Naive B cell (primary cell): ENCODE measurements at places on chromosomes 2 and 18.

DNA sequence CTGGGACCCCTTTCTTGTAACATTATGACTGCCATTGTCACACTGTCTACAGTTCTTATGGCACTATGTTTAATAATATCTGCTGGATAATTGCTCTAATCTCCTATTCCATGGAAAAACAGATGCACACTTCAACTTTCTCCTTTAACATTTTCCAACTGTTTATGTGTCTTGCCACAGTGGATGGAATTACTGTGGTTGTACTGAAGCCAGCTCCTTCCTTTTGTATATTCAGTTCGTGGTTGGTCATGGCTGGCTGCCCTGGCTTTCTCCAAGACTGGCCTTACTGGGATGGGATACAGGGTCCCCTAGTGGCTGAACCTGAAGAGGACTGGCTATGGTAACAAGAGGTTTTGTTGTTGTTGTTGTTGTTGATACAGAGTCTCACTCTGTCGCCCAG lies 113.9 kb downstream of the SS18 start:
- DNase-seq, result no peak

GRCh38 chr2:190947711-190948251 lies 66.2 kb downstream of the STAT1 start:
- peak; percentile 45 for DNase-seq

DNA sequence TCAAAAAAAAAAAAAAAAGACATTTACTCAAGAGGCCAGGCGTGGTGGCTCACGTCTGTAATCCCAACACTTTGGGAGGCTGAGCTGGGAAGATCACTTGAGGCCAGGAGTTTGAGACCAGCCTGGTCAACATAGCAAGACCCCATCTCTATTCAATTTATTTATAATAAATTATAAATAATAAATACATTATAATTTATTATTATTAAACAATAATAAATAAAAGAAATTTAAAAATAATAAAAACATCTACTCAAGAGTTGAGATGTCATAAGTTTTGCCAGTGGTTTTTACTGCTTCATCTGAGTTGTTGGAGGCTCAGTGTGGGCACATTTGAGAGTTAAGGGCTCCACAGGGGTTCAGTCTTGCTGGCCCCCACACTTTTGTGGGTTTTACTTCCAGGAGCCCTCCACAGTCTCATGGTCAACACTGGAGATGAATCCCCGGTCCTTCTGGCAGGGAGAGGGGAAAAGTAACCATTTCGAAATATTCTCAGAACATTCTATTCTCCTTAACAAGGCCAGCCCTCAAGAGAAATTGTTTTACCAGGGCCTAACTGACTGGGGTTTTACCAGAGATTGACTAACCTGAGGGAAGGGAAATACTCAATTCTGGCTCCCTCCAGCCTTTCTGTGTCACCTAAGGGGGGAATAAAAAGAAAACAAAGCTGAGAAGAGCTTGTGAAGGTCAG lies 51.6 kb upstream of the NCOA1 start:
- no peak for DNase-seq

DNA sequence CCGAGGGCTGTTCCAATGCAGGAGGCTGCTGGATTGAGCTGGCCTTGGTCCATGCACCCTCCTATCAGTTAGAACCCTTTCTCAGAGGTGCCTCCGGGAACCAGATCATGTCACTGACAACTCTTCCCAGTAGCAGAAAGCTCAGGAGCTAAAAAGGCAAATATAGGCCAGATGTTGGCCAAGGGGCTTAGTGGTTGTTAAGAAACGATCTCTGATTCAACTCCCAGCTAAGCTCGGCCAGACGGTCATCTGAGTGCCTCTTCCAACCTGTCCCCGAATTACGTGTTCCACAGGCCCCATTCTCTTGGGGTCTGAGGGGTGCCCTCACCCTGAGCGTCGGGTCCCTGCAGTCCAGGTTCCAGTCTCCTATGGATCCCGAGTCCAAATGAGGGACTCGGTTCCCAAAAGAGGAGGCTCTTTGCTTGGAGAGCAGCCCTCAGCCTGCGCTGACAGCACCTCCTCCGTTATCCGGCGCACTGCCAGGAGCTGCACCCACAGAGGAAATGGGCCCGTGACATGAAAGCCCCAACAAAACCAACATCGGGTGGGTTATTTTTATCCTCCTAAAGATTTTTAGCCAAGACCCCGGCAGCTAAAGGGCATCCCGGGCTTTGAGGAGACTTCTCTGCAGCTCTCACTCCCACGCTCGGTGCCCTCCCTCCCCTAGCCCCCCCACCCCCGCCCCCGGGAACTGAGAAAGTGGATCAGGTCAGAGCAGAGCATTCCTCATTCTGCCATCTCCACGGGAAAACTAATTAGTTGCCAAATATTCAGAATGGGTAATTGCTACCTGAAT lies 106.6 kb upstream of the ID2 start:
- DNase-seq, result no peak

GRCh38 chr2:156196031-156196430 lies 136.5 kb downstream of the NR4A2 start:
- DNase-seq, result no peak

- DNase-seq, result no peak
These were observed 66.0 kb downstream of the ARL4C start for GRCh38 chr2:234430871-234431270.

GRCh38 chr2:159217676-159218075 lies 68.8 kb downstream of the WDSUB1 start:
- DNase-seq, result no peak

DNA sequence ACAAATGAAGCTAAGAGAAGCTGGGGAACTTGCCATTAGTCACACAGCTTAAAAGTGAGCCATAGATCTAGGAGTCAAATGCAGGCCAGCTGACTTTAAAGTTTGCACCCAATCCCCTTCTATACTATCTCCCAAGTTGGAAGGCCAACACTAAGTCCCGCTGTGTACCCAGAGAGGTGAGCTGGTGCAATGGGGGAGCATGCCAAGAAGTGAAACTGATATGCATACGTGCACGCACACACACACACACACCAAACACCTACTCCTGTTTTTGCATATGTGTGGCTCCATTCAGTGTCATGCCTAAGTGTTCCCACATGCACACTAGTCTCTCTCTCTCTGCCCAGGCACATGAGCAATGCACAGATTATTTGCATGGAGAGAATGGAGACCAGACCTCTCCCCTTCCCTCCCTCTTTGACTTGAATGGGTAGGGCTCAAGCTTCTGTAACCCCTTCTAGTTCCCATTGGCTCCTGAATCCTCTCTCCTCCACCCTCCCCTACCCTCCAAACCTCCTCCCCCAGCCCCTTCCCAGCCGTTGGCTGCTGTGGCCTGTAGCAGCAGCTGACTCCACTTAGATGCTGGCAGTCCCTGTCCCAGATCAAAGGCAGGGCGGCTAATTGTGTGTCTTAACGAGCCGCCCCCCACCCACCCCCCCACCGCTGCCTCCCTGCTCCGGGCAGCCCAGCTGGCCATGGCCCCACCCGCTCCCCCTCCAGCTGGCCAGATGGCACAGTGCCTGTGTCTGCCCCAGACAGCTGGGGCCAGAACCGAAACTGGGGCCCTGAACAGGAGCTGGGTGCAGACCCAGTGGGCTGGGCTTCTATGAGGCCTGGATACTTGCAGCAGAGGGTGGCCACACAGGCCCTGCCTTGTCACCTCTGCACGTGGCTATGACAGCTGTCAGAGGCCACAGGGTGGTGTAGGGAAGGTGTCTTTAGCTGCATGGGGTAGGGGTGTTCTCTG lies 5.6 kb downstream of the WNT10A start:
- DNase-seq, result peak; percentile 51

DNA sequence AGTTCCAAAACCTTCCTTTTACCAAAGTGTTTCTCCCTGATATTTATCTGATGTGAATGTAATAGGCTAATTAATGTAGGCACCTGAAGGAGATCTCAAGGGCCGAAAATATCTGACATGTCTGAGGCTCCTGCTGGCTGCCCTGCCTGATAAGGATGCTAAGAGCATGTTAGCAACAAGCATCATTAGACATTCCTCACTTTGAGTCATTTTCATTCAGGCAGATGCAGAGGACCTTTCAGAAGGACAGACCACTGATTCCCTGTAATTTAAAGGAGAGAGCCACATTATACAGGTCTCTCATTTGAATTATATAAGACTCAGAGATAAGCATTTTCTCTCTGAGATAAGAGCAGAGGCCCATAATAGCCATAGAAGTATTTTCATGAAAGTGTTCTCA lies 222.4 kb upstream of the NCKAP5 start:
- DNase-seq, result no peak

DNA sequence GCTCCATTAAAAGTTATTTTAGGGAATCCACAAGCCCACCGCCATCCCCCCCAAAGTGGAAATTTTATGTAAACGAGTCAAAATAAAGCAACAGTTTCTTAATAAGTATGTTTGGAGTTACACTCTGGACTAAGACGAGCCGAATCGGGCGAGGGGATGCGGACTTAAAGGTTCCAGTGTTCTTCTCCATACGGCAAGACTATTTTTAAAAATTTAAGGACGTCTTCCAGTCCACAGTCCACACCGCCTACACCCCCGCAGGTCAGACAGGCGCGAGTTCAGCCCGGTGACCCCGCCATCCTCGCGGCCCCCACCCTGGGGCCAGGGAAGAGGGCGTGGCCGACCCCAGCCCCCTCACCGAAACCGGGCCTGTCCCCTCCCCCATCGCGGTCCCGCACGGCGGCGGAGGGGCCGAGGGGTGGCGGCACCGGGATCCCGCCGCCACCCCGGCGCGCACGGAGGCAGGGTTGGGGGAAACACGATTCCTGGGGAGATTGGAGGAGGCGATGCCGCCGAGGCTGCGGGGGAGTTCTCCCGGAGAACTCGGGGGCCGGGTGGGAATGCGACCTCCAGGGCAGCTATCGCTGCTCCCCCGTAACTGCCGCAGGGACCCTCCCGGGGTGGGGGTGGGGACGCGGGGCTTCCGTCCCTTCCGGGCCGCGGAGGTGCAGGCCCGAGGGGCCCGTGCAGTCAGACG lies 24.5 kb upstream of the SMAD7 start:
- no peak for DNase-seq

DNA sequence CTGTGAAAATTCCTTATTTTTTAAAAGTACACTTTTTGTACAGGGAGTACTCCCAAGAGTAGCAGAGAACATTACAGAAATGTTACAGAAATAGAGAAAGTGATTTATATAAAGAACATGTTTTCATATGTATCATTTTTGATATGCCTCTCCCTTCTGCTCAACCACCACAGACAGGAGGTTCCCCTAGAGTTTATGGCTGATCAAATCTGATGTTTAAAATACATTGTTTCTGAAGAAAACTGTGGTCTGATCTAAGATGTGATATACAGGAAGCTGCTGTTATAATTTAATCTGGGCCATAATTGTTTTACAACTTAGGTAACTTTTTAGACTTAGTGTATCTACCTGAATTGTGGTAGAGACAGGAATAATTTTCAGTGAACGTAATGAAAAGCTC lies 37.0 kb downstream of the STAT4 start:
- DNase-seq, result no peak

DNA sequence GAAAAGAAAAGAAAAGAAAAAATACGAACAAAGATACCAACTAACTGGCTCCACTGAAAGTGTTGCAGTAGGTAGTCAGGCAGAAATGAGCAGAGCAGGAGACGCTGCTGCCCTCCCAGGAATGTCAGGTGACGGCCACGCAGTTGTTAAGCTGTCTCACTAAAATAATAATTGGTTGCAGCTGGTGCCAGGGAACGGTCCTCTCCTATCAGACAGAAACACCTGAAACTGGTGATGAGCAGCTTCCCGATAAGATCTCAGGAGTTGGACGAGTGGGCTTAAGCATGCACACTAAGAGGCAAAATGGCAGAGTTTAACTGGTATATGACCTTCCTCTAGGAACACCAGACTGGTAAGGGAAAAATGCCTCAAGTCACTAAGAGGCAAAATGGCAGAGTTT lies 611.1 kb downstream of the ZEB2 start:
- no peak for DNase-seq

DNA sequence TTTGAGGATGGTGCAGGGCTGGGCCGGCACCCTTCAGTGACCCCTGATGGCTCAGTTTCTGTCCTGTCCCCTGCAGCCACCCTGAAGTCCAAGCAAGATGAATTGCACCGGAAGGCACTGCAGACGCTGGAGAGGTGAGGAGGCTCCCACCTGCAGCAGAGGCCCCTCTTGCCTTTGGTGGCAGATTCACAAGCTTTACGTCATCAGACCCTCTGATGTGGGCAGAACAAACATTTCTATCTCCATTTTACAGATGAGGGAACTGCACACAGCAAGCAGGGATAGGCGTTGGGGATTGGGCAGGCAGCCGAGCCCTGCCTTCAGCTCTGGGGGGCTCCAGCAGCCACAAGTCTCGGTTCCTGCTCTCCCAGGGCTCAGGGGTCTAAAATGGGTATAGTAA lies 107.7 kb upstream of the MCFD2 start:
- no peak for DNase-seq

GRCh38 chr18:79616651-79617510 lies 62.7 kb upstream of the CTDP1 start:
- no peak for DNase-seq

DNA sequence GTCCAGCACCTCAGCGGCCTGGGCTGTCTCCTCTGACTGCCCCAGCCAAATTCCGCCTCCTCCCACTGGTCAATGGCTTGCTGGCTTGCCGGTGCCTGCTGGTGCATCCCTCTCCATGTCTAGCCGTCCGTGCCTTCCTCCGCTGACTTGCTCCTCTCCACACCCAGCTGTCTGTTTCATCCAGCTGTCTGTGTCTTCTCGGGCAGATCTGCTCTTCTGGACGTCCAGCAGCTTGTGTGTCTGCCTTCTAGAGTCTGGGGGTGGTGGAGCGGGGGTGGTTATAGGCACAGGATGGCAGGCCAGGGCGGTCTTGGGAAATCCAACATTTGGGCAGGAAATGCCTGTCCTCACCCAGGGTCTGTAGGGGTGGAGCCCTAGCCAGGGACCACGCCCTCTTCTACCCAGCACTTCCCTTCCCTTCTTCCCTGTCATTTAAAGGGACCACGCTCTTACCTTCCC lies 369.2 kb downstream of the GALNT13 start:
- no peak for DNase-seq

GRCh38 chr18:25229081-25229480 lies 122.9 kb downstream of the ZNF521 start:
- DNase-seq, result no peak

DNA sequence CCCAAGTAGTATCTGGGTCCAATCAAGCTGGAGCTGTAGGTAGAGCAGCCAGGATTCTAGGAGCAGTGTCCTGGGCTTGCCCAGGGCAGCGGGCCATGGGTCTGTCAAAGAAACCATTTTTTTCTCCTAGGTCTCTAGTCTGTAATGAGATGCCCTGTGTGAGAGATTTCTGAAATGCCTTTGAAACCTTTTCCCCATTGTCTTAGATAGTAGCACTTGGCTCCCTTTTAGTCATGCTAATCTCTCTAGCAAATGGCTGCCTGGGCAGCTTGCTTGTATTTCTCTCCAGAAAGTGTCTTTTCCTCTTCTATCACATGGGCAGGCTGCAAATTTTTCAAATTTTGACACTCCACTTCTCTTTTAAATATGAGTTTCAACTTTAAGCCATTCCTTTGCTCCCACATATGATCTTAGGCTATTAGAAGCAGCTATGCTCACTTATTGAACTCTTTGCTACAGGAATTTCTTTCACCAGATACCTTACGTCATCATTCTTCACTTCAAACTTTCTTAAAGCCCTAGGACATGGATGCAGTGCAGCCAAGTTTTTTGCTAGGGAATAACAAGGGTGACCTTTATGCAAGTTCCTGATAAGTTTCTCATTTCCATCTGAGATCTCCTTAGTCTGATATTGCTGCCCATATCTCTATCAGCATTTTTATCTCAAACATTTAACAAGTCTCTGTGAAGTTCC lies 890.2 kb upstream of the VRK2 start:
- DNase-seq, result no peak

- DNase-seq, result no peak
These were observed 86.8 kb downstream of the SEMA4F start for GRCh38 chr2:74740741-74741431.
